SK-N-SH treated with all-trans-retinoic acid at 6 μM for 48 hours (cell line): ENCODE measurements at places on chromosomes 2 and 18.

DNA sequence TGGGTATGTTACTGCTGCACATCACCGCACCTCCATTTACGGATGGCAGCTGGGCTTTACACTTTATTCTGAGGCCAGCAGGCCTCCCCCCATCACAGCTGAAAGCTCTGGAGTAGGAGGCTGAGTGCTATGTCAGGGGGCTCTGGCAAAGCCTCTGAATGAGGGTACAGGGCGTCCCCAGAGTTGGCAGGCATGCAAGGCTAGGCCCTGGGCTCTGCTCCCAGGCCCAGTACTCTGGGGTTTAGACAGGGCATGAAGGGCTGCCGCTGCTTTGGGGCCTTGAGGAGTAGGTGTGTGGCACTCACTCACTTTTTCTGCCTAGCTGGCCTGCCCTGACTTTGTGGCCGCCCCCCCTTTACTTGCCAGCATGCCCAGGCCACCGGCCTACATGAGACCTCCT, 90.8 kb downstream of the WDSUB1 start:
- no peak for ATAC-seq

GRCh38 chr2:226905718-226906117, 69.9 kb downstream of the RHBDD1 start:
- no peak for ATAC-seq

- peak; percentile 56 for ATAC-seq
Measured at GRCh38 chr2:200585730-200586643, at the start of gene AOX1. Gene AOX1, plus strand, starts transcription at chr2:200586014. Its CDS starts 95 bp downstream, at chr2:200586109.

DNA sequence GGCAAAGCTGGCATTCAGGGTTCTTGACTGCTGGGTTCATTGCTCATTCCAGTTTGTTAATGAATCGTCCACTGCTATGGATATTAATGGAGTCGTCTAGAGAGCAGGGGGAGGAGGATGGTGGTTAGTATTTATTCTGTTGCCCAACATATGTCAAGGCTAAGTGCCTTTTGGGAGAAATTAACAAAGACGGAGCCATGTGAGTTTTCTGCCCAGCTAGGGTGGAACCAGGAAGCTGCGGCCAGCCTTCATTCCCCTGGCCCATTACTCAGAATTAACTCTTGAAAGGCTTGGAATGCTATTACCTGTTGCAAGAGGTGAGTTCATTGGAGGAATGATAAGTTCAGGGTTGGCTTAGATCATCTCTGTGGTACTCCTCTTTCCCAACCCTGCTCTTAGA, 19.3 kb downstream of the IGFBP2 start:
- no peak for ATAC-seq

GRCh38 chr18:3869848-3870247, 419.9 kb downstream of the TGIF1 start:
- peak; percentile 84 for ATAC-seq

- ATAC-seq: no peak; the same call in 2 of the 3 replicates
Measured at GRCh38 chr18:59024829-59025228, 114.9 kb upstream of the SEC11C start.

DNA sequence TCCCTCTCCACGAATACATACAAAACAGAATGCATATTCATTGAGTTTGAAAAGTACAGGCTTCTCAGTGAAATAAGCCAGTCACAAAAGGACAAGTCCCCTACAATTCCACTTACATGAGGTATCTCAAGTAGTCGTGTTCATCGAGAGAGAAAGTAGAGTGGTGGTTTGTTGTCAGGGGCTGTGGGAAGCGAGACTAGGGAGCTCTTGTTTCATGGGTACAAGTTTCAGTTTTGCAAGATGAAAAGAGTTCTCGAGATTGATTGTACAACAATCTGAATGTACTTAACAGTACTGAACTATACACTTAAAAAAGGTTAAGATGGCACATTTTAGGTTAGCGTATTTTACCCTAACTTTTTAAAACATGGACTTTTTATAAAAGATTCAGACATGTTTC, 71.5 kb upstream of the TTC39C start:
- no peak for ATAC-seq

DNA sequence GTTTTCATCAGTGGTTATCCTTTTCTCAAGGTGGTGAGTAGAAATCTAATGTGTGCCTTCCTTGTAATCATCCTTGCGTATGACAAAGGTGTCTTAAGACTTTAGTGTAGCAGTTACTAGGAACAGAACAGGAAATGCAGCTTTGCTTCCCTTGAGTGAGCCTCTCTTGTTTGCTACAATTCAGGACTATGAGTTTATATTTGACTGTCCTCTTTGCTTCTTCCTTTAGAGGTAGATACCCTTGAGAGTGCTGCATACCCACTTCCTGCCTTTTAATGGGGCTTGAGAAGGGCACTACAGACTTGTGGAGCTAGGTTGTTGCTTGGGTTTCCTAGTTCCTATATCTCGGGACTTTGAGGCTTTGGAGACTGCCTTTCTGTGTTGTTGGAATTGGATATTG, 3.8 kb downstream of the KCNJ13 start:
- no peak for ATAC-seq

- ATAC-seq: peak; percentile 45
Measured at GRCh38 chr2:8121022-8121825, 560.6 kb upstream of the ID2 start.

DNA sequence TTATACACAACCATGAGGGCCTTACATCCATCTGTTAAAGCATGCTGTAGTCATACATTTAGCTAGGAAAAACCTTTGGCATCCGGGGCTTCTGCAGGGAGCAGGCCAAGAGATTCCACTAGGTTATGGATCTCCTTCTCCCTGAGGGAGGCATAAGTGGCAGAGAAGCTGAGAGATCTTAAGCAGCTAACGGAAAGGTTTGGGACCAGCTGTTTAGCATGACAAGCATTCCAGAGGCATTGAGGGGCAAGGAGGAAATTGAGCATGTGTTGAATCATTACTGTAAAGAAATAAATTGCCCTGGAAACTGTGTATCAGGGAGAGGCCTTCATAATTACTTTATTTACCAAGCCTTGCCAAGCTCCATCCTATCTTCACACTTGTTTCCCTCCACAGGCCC, 643.1 kb downstream of the CNTNAP5 start:
- ATAC-seq: no peak

GRCh38 chr18:28875059-28875458, 698.1 kb upstream of the CDH2 start:
- ATAC-seq: no peak
